ENCODE measurements at places on chromosomes 11 and 22.

DNA sequence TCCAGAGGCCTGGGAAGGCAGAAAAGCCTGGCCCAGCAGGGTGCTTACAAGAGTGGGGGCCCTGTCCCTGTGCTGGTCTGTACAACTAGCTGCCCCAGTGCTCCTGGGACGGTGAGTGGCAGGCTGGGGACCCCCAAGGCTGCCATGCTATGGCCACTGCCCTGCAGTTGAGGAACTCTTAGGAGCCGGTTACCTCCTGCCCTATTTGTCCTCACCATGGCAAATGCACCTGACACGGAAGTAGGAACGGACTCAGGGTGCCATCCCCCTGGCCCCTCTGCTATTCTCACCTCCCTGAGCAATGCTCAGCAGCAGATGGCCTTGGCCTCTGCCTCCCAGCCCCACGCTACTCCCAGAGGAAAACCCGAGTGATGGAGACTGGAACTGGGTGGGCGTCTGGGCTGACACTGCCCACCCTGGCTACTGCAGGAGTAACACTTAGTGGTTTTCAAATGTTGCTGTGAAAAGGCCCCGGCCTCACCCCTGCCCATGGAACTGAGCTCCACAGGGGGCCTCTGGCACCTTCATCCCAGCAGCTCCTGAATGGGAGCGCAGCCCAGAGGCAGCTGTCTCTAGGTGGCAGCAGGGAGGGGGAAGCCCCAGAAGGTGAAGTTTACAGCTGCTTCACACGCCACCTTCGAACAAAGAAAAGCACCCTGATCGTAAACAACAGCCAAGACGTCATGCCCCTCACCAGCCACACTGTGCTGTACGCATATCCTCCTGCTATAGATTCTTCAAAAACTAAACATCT is 105.3 kb downstream of the CTTN start:
- peak; percentile 89 for DNase-seq

GRCh38 chr11:10294290-10294953 is 403 bp upstream of the SBF2 start:
- no peak for DNase-seq

DNA sequence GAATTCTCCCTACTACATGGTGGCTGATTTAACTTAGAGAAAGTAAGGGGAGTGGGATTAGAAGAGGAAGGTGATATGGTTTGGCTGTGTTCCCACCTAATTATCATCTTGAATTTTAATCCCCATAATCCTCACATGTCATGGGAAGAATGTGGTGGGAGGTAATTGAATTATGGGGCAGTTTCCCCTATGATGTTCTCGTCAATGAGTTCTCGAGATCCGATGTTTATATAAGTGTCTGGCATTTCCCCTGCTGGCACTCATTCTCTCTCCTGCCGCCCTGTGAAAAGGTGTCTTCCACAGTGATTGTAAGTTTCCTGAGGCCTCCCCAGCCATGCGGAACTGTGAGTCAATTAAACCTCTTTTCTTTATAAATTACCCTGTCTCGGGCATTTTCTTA is 169.3 kb downstream of the CASP12 start:
- no peak for DNase-seq

DNA sequence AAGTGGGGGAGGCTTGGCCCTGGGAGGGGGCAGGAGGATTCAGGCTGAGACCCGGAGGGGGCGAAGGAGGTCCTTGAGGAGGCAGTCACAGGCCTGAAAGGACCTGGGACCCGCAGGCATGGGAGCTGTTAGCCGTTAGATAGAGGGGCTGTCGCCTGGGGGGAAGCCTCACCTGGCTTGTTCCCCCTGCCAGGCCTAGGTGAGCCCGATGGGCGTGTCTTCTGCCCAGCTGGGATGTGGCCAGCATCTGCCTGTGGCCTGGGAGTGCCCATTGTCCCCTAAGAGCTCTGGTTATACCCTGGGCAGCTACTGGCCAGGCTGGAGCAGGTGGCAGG is 1.8 kb upstream of the DUSP8 start:
- peak; percentile 50 for DNase-seq

DNA sequence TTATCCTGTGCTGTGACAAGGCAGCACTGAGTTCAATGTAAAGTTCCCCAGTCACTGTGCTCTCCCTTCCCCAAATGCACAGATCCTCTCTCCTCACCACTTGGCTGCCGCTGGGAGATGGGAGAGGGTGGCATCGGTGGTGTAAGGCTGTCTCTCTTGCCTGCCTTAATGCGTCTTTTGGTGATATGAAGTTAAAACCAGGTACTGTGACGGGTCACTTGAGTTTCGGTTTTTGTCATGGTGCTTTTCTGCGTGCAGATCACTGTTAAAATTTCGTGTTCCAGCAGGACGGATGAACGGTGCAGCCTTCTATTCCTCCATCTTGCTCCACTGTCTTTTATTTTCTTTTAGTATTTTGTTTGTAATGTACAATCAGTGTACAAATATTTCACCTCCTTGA is 18.6 kb downstream of the GLB1L2 start:
- DNase-seq: no peak

DNA sequence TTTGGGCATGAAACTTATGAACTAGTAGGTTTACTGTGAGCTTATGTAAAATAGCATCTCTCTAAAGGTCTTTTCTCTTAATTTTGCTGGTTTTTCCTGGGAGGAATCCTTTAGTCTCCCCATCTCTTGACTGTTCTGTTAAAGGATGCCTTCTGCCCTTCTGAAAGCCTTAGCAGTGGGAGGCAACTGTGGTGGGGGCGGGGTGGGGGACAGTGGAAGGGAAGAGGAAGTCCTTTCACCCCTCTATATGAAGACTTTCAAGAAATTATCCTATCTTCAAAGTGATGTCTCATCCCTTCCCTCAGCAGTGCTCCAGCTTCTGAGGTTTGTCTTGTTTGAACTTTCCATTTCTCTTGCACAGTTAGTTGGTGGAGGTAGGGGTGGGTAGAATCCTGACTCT is 73.1 kb downstream of the ELP4 start:
- no peak for DNase-seq

- DNase-seq: no peak
Measured at GRCh38 chr11:67561971-67562619, 21.5 kb upstream of the GSTP1 start.

- DNase-seq: no peak
Measured at GRCh38 chr22:26762503-26763472, 105.4 kb downstream of the MIAT start.

- no peak for DNase-seq
Measured at GRCh38 chr11:126570489-126570888, 215.0 kb downstream of the ST3GAL4 start.

- DNase-seq: no peak
Measured at GRCh38 chr11:12402025-12402424, 24.7 kb downstream of the PARVA start.

DNA sequence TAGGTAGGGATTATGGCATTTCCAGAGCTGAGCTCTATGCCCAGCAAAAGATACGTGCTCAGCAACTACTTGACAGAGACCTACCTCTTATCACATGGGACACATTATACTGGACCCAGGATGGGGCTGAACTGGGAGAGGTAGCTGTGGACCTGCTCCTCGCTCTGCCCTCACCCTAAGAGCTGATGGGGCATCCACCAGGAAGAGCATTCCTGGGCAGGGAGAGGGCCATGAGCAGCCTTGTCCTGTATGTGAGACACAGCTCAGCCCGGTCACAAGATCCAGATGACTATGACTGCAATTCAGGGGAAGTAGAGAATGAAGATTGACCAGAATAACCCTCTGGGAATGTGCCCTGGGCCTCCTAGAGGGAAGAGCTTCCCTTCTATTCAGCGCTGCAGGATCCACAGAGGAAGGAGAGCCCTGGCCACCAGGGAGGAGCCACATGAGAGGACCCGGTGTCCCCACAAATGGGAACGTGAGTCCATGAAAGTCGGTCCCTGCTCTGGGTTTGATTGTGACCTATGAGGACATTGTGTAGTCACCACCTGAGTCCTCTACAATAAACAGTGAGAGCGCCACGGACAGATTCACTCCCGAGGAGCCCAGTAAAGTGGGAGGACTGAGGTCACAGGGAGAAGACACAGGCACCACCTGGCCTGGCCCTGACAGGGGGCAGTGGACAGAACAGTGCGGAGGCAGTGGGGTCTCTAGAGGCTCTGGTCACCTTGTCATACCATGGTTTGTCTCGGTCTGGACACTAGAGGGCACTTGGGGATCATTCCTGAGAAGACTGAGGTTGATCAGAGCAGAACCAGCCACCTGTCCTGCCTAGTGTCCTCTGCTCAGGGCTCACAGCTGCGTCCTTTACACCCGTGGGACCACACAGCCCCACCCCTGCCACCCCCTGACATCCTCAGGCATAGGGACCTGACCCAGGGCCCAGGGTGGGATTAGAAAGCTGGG is 99.5 kb downstream of the ZNF280B start:
- DNase-seq: peak; percentile 58

DNA sequence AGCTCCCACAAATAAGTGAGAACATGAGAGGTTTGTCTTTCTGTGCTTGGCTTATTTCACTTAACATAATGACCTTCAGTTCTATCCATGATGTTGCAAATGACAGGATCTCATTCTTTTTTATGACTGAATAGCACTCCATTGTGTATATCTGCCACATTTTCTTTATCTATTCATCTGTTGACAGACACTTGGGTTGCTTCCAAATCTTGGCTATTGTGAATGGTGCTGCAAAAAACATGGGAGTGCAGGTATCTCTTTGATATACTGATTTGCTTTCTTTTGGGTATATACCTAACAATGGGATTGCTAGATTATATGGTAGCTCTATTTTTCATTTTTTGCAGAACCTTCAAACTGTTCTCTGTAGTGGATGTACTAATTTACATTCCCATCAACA is 13.3 kb downstream of the GVQW3 start:
- no peak for DNase-seq

DNA sequence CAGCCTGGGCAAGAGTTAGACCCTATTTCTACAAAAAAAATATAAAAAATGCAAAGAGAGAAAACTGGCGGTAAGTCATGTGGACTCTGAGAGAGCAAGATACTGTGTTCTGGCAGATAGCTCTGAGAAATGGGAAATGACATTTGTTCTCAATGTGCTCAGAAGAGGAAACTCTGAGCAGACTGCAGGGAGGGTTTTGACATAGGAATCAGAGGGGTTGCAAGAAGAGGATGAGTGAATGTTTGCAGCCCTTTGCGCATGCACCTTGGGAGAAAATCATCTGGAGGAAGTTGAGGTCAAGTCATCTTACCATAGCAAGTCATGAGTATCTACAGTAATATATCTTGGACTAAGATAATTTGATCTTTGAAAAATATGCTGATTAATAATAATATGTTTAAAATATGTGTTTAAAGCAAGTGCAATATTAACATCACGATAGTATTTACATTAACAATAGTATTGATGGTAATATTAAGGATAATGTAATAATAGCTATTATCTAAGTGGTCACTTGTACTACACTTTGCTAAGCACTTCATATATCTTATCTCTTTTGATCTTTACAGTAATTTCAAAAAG is 2.6 kb downstream of the ACER3 start:
- DNase-seq: no peak

GRCh38 chr11:61534933-61535839 is 26.6 kb downstream of the LRRC10B start:
- DNase-seq: no peak

GRCh38 chr11:65487467-65488272 is 11.2 kb upstream of the MALAT1 start:
- DNase-seq: peak; percentile 100

- no peak for DNase-seq
Measured at GRCh38 chr11:120517390-120517761, 5.8 kb downstream of the GRIK4 start.

- no peak for DNase-seq
Measured at GRCh38 chr11:92313784-92314183, 89.2 kb downstream of the FAT3 start.

- DNase-seq: no peak
Measured at GRCh38 chr22:25876871-25877270, 134.9 kb downstream of the MYO18B start.

DNA sequence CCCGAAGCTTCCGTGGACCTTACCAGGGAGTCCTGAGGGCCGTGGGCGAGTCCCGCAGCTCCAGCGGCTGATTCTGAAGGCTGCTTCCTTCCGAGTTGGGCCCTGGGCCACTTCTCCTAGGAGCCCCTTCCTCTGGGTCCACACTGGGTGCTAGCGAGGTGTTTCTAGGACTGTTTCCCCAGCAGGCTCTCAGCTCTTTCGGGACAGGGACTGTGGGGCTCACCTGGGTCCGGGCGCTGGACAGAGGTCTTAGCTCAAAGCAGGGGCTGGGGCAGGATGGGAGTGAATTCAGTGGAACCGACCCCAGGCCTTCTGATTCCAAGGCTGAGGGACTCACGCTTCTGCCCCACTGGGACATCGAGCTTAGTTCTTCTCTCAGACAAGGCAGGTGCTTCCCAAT is 29.3 kb upstream of the CSNK1E start:
- no peak for DNase-seq

DNA sequence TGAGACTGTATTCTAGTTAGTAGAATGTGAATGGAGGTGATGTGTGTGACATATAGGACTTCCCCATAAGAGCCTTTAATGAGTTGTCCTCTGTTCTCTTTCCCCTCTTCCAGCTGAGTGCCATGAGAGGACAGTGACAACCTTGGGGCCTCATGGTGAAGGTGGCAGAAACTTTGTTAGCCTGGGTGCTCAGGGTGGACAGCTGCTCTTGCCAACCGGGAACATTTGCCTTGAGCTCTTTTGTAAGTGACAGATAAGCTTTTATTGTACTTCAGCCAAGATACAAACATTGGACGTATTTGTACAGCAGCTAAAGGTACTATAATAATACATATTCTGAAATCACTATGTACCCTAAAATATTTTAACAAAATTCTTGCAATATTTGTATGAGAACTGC is 33.0 kb upstream of the PLET1 start:
- DNase-seq: no peak

GRCh38 chr11:105032495-105032894 is 2.4 kb downstream of the CASP1 start:
- no peak for DNase-seq

DNA sequence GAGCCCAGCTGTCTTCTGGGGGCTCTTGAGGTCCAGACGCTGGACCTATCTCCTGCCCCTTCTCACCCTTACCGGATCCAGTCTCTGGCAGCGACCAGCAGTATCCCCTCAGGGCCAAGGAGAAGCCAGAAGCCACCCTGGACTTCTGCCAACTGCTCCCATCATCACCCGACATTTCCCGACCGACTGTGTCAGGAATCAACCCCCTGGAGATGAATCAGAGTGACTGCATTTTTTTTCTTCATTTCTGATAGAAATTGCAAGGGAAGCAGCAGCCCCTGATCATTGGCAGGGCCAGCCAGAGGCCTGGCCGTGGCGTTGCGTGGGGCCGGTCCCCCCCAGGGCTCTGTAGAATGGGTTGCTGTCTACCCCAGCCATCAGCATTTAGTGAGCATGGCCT is 5.2 kb upstream of the LIF start:
- DNase-seq: peak; percentile 3

- DNase-seq: no peak
Measured at GRCh38 chr11:129734654-129735053, 81.0 kb upstream of the TMEM45B start.

DNA sequence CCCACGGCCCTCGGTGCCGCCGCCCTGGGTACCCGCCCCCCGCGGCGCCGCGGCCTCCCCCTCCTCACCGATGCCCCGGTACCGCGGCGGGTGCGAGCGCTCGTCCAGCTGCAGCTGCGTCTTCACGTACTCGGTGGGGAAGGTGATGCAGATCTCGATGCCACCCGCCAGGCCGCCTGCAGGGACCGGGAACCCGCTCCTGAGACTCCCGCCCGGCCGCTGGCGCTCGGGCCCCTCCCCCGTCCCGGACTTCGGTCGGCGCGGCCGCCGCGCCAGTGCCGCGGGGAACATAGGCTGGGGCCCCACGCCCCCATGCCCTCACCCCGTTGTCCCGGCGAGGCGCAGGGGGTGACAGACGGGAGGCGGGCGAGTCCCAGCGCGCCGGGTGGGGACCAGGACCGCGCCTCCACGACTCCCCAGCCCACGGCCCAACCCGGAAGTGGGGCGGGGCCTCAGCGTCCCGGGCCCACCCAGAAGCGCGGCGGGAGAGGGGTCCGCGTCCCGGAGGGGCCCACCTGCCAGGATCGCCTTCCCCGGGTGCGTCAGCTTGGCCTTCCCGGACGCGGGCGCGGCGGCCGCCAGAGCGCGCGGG is 375 bp downstream of the SLC25A1 start:
- DNase-seq: no peak
